NCI-H187 treated with DMSO at 0.1 percent for 48 hours (cell line): ENCODE measurements at places on chromosomes 6 and 20.

- DNase-seq: no peak
Measured at GRCh38 chr20:23407781-23408464, 13.4 kb downstream of the NAPB start.

DNA sequence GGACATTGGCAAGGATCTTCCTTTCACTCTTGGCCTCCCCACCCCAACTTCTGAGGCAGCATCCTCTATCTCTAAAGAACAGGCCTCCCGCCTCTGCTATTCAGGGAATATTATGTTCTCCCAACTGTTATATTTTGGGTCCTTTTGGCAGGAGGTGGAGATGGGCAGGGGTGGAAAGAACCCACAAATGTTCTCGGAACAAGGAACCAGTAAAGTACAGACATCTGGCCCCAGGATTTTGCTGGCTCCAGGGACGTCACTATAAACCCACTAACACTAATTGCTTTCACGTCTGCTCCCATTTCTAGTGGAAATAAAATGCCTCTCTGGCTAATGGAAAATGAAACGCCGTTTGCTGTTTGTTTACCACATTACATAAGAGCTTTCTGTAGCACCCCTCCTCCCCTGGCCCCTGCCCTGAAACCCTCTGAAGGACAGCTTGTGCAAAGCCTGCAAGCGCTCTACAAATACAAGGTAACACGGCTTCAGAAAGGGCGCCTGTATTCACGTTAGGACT, 77.7 kb upstream of the TBC1D7 start:
- DNase-seq: no peak

DNA sequence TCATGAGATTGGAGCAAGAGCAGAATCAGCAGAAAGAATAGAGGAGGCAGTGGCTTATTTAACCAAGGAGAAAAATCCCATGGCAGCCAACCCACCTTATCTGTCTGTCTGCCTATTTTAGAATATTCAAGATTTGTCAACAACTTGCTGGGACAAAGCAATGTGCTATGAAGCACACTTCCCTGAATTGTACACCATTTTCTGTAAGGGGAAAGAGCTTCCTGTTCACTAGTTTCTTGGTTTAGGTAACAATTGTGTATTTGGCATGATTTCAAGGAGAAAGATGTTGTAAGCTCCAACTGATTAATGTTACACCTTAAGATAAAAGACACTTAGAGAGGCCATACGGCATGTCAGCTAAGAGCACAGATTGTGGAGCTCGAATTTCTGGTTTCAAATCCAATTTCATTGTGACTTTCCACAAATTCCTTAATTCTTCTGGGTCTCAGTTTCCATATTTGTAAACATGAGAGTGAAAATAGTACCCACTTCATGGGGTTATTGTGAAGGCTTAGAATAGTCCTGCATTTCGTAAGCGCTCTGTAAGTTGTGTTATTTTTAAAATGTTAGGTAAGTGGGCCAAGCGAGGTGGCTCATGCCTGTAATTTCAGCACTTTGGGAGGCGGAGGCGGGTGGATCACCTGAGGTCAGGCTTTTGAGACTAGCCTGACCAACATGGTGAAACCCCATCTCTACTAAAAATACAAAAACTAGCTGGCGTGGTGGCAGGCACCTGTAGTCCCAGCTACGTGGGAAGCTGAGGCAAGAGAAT, 4.8 kb upstream of the MUC22 start:
- DNase-seq: no peak

DNA sequence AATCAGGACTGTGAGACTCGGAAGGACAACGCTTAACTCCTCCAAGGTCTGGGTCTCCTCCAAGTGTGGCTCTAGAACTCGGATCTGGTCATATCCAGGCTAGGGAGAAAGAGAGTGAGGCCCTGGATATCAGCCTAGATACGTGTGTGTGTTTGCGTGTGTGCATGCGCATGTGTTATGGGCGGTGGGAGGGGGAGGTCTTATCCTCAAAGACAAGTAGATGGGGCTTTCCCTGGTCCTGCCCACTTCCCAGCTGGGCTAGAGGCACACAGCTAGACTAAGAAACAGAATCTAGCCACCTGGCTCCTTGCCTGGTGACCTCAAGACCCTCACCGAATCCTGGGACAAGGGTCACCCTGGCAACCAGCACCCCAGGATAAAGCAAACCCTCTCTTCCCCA, 13.2 kb downstream of the CPNE5 start:
- no peak for DNase-seq

DNA sequence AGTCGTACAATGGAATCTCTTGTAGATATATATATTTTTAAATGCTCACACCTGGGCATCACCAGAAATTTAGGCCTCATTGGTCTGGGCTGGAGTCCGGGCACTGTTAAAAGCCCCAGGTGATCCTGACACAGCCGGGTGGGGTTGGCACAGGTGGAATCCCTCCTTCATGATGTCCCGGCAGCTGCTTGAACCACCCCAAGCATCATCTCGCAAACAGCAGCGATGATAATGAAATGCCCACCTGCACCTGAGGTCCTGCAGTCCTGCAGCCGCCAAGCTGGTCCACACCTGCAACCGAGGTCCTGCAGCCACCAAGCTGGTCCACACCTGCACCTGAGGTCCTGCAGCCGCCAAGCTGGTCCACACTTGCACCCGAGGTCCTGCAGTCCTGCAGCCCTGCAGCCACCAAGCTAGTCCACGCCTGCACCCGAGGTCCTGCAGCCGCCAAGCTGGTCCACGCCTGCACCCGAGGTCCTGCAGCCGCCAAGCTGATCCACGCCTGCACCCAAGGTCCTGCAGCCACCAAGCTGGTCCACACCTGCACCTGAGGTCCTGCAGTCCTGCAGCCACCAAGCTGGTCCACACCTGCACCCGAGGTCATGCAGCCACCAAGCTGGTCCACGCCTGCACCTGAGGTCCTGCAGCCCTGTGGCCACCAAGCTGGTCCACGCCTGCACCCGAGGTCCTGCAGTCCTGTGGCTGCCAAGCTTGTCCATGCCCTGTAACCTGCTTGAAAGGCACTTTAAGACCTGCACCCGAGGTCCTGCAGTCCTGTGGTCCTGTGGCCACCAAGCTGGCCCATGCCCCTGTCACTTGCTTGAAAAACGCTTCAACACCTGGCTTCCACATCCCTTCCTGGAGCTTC, 261.2 kb downstream of the DLL1 start:
- no peak for DNase-seq

GRCh38 chr6:45272626-45273025, 55.5 kb upstream of the RUNX2 start:
- no peak for DNase-seq

GRCh38 chr6:126937426-126937825, 181.0 kb upstream of the RSPO3 start:
- DNase-seq: no peak

DNA sequence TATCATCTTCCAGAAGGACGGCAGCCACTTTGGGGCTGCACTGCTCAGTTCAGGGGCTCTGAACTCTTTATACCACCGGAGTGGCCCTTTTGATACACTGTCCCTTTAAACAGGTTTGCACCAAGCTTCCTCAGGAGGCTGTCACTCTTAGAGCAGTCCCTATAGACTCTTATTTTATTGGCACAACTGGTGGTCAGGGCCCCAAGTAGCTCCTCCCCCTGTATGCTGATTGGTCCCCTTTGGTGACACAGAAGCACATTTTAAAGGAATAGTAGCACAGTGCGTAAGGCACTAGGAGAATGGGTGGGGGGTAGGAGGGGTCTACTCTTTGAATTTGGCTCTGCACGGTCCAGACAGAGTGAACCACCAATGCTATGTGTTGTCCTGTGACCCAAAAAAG, 122.6 kb upstream of the MLN start:
- DNase-seq: no peak

- no peak for DNase-seq
Measured at GRCh38 chr6:70059039-70059719, 192.8 kb downstream of the COL19A1 start.

DNA sequence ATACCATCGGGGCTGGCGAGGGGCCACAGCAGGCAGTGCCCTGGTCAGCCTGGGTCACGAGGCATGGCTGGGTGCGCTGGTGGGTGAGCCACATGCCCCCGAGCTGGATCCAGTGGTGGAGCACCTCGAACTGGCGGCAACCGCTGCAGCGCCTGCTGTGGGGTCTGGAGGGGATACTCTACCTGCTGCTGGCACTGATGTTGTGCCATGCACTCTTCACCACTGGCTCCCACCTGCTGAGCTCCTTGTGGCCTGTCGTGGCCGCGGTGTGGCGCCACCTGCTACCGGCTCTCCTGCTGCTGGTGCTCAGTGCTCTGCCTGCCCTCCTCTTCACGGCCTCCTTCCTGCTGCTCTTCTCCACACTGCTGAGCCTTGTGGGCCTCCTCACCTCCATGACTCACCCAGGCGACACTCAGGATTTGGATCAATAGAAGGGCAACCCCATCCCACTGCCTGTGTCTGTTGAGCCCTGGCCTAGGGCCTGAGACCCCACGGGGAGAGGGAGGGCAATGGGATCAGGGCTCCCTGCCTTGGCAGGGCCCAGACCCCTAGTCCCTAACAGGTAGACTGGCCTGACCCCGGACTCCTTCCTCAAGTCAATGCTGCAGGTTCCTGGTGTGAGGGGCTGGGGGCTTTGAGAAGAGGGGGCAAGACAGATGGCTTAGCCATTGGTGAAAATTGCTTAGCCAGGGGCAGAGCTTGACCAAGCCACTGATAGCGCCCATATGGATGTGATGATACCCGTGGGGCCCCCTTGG, 598 bp downstream of the TMEM239 start:
- no peak for DNase-seq

- no peak for DNase-seq
Measured at GRCh38 chr6:136793363-136793762, 1.1 kb upstream of the MAP3K5 start.

DNA sequence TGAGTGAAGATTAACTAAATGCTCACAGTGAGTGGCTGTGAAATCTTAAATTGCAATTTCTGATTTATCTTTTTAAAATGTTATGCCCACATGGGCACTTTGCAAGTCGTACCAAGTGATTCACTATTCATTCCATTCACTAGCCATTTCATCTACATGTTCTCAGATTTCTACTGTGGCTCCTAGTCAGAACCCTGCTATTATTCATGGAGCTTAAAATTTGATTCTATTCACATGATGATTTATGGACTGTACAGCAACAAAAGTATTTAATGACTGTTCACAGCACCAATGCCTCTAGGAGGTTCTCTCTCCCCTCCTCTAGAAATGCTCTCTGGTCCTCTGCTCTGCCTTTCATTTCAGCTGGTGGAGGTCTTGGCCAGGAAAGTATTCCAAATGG, 133.5 kb upstream of the MAP3K7 start:
- DNase-seq: no peak

DNA sequence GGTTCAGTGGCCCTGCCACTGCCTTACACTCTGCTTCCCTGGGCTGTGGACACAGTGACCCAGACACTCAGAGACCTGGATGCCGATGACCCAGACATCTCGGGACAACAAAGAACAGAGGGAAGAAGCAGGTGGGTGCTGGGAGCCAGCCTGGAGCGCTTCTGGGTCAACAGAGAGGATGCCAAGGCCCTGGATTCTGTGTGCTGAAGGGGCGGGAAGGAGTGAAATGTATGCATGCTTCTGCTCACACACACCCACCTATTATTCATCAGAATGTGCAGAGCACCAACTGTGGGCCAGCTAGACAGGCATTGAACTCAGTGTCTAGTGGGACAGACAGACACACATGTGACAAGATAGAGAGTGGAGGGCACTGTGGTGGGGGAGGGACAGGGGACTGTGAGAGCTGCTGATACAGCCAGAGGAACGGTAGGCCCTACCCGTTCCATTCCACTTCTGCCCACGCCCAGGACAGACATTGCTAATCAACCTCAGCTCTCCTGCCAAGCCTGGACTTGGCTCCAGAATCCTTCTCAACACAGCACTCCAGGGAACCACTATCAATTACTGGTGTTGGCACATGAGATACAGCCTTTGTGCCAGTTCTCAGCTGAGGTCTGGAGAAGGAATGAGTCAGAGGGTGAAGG, 20.2 kb downstream of the KCNK15 start:
- DNase-seq: no peak

- DNase-seq: no peak
Measured at GRCh38 chr6:29958921-29959320, 16.6 kb downstream of the HLA-A start.

GRCh38 chr6:42222448-42222847, 4.8 kb upstream of the MRPS10 start:
- DNase-seq: no peak

GRCh38 chr20:50876063-50876685, 55.1 kb downstream of the ADNP start:
- DNase-seq: no peak

DNA sequence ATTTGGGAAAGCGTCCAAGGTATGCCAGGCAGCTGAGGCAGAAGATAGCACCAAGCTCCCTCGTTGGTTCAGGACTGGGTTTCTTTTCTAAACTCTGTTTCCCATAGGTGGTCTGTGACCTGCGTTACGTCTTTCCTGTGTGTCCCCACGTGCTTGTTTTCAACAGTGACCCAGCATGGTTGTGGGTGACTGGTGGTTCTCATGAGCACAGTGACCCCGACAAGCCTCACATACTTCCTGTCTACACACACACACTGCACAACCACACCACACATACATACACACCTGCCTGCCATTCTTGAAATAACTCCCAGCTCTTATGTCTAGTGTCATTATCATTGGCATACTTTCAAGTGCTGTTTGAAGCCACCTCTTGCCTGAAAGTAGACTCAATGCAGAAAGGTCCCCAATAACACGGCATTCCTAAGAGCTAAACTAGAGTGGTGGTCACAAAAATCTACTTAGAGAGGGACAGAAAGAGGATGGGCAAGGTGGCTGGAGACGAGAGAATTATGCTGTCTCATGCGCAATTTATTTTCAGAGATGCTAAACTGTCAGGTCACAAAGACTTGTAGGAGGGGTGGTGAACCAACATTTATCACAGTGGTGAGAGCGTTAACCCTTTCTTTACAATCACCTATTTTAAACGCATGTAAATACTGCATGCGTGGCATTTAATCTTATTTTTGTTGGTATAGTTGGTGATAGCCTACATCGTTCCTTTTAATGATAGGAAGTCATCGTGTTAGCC, 66.7 kb downstream of the GCNT2 start:
- no peak for DNase-seq

DNA sequence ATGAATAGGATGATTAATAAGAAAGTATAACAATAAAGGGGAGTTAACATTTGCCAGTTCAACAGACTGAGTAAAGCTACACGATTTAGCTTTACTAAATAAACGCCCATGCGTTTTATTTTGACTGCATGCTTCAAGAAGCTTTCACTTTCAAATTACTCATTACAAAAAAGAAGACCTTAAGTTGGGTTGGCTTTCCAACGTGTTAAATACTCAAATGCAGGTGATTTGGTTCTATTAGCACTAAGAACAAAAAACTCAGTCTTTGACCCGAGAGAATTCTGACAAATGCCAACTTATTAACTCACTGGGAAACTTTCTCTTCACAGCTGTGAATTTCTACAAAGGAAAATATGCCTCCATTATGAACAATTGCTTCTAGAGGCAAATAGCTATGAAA, 24.8 kb downstream of the RNF146 start:
- no peak for DNase-seq

DNA sequence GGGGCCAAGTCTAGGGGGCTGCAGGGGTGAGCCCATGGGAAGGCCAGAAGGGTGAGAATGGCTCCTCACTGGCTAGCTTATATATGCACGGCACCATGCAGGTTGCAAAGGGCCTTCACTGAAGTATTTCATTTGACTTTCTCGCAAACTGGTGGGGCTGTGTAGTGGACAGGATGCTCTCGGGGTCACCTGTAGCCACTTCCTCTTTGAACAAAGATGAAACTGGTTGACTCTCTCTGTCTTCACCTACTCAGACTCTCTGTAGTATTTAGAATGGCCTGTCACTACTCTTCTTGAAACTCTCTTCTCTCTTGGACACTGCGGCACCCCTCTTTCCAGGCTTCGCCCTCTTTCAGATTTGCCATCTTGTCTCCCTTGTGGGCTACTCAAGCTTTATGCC, 560.5 kb downstream of the PKHD1 start:
- no peak for DNase-seq
